ENCODE measurements at places on chromosomes 16 and 17. TPM values are rescaled to one million over a fixed set of nuclear protein-coding genes. Genes with fewer than 3 reads are reported as not detected.
A peak's percentile ranks its signal among the peaks of the same experiment; 100 is the strongest.

The TBC1D3B gene
- total RNA-seq: 3.6 TPM

GRCh38 chr17:57915985-57916757, 39.0 kb downstream of the CUEDC1 start:
- H3K27ac ChIP-seq: no peak overlapping the region
- peaks cover 2% of the 10 kb centered on the region for H3K36me3 ChIP-seq
- peaks cover 10% of the 10 kb centered on the region for H3K27me3 ChIP-seq
- no peaks in the 10 kb centered on the region for H3K4me1 ChIP-seq

The DPEP3 gene
- total RNA-seq: 0.22 TPM

The TMIGD1 gene
- total RNA-seq: not detected

DNA sequence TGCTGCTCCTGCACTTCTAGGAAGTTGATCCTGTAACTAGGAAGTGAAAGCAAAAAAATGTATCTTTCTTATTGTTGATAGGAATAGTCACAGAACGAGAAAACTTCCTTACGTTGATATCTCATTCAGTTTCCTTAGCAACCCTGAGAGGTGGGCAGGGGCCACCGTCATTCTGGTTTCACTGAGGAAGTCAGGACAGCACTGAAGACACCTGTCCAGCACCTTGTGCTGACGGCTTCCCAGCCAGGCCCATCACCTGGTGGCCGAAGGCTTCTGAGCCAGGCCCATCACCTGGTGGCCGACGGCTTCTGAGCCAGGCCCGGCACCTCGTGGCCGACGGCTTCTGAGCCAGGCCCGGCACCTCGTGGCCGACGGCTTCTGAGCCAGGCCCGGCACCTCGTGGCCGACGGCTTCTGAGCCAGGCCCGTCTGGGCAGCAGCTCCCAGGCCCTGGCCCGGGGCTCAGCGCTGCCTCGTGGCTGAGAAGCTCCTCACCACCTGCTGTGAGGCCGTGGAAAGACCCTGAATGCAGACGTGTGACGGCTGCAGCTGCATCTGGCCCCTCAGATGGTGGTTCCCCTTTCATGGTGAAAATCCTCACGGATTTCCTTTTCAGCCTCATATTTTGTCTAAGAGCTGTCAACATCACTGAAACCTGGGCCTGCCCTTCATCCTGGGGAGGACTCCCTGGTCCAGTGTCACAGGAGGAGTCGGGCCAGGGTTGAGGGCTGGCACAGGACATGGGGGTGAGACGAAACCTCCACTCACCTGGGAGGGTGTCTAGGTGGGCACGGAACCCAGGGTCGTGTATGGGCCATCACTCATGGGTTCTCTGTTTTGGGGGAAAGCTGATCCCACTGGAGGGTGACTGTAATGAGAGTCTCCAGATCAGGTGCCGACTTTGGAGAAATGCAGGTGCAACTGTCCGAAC, 33.0 kb upstream of the ZNF750 start:
- no peaks in the 10 kb centered on the region for H3K36me3 ChIP-seq
- H3K27me3 ChIP-seq: no peaks in the 10 kb centered on the region
- DNase-seq: no peak
- H3K4me1 ChIP-seq: peaks cover 16% of the 10 kb centered on the region

The KCNG4 gene
- not detected for total RNA-seq

The SAMD14 gene
- total RNA-seq: 1.7 TPM

DNA sequence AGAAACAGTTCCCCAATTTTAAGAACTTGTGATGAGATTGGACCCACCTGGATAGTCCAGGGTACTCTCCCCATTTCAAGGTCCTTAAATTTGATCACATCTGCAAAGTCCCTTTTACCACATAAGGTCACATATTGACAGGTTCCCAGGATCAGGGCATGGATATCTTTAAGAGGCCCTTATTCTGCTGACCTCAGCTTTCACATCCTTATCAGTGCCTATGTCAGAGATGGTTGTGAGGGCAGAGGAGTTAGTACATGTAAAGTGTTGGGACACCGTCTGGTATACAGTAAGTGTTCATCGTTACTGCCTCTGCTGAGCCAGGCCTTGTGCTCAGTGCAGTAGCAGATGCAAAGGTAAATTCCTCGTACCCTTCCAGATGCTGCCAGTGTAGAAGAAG, 375.4 kb upstream of the ASIC2 start:
- DNase-seq: no peak
- peaks cover 4% of the 10 kb centered on the region for H3K36me3 ChIP-seq
- no peak overlapping the region for H3K4me3 ChIP-seq

DNA sequence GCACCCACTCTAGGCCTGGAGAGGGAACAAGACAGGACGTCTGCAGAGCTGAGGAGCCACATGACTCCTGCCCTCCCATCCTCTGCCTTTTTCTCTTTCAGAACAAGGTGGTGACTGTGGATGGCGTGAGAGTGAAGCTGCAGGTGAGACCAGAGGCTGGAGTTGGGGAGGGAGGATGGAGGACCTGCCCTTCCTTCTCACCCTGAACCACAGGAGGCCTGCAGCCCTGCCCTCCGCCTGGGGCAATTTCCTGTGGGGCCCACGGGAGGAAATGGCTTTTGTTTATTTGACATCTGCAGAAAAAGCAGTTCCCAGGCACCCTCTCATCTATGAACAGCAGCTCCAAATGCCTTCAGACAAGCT, 5.1 kb downstream of the RAB37 start:
- no peaks in the 10 kb centered on the region for H3K27me3 ChIP-seq
- no peaks in the 10 kb centered on the region for H3K36me3 ChIP-seq
- DNase-seq: no peak
- H3K27ac ChIP-seq: peak overlapping the region; percentile 93

The PCTP gene
- total RNA-seq: 8.8 TPM

- DNase-seq: peak; percentile 18
- peak overlapping the region; percentile 91 for H3K4me3 ChIP-seq
- H3K27ac ChIP-seq: peak overlapping the region; percentile 98
Measured at GRCh38 chr16:85798901-85799496, 345 bp downstream of the EMC8 start.

DNA sequence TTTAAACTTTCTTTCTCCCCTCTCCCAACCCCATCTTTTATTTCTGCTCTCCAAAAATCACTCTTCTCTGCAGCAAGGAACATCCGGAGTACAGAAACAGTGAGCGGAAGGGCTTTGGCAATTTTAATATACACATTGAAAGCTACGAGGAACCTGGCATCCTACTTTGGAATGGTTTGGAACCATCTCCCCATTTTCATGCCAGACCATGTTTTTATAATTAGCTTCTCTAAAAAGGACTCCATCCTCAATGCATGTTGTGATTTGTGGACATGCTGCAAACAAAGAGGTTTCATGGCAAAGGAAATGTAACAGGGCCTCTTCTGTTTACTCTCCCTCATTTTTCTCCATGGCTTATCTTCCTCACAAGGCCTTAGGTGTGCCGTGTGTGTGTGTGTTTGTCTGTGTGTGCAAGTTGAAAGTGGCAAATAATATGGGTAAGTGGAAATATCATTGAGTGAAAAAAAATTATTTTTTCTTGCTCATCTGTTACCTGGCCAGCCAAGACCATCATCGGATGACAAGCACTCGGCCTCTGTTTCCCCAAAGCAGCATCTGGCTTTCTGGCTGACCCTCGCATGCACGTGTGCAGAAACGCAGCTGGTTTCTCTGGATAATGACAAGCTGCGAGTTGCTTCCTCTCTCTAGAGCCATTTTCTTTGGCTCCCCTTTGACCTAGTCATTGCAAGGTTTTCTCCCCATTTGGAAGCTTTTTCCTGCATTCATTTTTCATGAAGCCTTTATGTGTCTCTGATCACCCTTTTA, 585.0 kb downstream of the TMEM114 start:
- H3K27ac ChIP-seq: no peak overlapping the region
- no peak overlapping the region for H3K4me3 ChIP-seq
- no peaks in the 10 kb centered on the region for H3K27me3 ChIP-seq
- no peaks in the 10 kb centered on the region for H3K36me3 ChIP-seq
- DNase-seq: no peak

DNA sequence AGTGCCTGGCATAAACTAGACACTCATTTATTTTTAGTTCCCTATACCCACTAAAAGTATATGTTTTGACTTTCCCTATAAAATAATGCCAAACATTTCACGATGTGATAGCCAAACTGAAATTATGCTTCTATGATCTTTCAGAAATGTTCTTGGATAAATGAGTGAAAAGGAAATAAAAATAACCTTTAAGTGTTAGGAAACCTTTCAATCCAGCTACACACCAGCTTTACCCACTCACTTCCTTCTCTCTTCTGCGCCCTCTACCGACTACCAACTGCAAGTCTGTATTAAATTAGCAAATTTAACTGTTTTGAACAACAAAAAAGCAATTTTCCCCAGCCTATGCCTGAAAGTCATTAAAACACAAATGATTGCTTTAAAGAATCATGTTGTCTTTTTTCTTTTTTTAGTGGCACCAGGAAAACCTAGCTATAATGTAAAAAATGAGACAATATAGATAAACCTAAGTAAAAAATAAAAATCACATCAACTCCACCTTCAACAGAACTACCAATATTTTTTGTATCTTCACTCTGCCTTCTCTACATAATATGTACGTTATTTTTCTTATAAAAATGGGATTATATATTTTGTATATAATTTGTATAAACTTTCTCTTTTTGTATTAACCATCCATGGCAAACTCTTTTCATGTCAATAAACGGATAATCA, 13.2 kb upstream of the TMEM100 start:
- H3K36me3 ChIP-seq: peaks cover 3% of the 10 kb centered on the region
- H3K4me1 ChIP-seq: peaks cover 10% of the 10 kb centered on the region
- DNase-seq: no peak

GRCh38 chr17:21339011-21339410, 37.1 kb upstream of the KCNJ12 start:
- no peaks in the 10 kb centered on the region for H3K4me1 ChIP-seq
- peaks cover 5% of the 10 kb centered on the region for H3K27me3 ChIP-seq
- H3K36me3 ChIP-seq: no peaks in the 10 kb centered on the region

DNA sequence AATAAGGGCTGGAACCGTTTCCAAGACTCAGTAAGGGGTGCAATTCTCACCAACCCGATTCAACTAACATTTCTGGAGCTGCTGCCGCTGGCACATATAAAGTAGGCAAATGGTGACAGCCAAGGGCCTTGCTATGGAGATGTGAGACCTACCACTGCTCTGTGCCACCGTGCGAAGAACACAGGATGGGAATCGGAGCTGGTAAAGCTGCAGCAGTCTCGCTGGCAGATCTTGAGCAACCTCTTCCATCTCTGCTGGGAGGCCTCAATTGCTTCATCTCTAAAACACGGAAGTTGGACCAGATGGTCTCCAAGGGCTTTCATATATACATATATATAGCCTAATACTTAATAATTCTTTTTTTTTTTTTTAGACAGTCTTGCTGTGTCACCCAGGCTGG, 128.9 kb upstream of the RCVRN start:
- no peak for DNase-seq
- no peak overlapping the region for H3K4me3 ChIP-seq
- no peaks in the 10 kb centered on the region for H3K4me1 ChIP-seq
- no peak overlapping the region for H3K27ac ChIP-seq

DNA sequence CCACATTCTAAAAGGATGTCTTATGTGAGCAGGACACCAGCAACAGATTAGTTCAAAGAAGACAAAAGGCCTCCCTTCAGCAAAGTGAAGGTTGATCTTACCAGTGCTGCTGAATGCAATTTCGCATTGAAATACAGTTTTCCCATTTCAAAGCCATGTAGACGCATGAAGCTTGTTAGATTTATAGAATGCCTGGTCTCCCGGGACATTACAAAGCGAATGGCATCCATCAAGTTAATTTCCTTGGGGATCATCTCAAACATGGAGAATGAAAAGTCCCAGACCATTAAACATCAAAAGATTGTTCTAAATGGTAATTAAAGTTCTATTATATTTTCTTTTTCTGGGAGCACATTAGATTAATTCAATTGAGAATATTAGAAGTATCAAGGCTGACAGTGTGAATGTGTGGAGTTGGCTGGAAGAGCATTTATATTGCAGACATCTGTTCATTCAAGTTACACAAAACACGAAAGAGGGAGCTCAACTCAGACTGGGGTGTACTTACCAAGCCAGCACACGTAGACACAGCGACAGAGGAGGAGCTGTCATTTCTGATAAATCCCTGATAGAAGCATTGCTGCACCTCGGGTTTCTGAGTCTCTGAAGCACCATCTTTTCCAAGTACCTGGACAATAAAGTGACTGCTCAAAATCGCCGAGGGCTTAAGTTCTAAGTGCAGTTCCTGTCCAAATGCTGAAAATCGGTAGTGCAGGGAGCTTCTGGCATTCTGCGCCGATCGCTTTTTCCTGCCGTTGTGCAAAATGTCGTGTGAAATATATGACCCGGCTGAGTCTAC, 3.8 kb downstream of the ADAMTS18 start:
- peaks cover 38% of the 10 kb centered on the region for H3K27me3 ChIP-seq
- no peak overlapping the region for H3K4me3 ChIP-seq
- no peak overlapping the region for H3K27ac ChIP-seq
- DNase-seq: no peak
- no peaks in the 10 kb centered on the region for H3K4me1 ChIP-seq

DNA sequence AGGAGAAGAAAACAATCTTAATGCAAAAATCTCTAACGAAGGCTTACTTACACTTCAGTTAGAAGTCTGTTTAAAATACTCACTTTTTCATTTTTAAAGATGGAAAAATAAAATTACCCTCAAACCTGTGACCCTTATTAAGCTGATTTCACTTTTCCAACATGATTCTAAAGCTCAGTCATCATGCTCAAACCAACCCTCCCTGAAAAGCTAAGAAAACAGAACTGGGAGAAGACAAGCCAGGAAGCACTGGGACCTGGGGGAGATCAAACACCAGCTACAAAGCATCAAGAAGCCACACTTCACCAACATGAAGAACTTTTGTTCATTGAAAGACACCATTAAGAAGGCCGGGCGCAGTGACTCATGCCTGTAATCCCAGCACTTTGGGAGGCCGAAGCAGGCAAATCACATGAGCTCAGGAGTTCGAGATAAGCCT, 88.8 kb downstream of the LITAF start:
- H3K4me3 ChIP-seq: no peak overlapping the region
- H3K27me3 ChIP-seq: no peaks in the 10 kb centered on the region
- H3K36me3 ChIP-seq: no peaks in the 10 kb centered on the region
- H3K4me1 ChIP-seq: peaks cover 11% of the 10 kb centered on the region

- no peak for DNase-seq
- no peaks in the 10 kb centered on the region for H3K27me3 ChIP-seq
- H3K4me1 ChIP-seq: peaks cover 36% of the 10 kb centered on the region
- H3K36me3 ChIP-seq: no peaks in the 10 kb centered on the region
Measured at GRCh38 chr17:35315283-35315682, 58.1 kb downstream of the SLFN11 start.

The CSH2 gene
- 3.6 TPM for total RNA-seq

The KRTAP17-1 gene
- not detected for total RNA-seq

The RETREG3 gene
- 43.5 TPM for total RNA-seq
